ENCODE measurements at places on chromosomes 3 and 15.

- no peak for DNase-seq
Measured at GRCh38 chr15:88266170-88266569, 9.6 kb upstream of the NTRK3 start.

DNA sequence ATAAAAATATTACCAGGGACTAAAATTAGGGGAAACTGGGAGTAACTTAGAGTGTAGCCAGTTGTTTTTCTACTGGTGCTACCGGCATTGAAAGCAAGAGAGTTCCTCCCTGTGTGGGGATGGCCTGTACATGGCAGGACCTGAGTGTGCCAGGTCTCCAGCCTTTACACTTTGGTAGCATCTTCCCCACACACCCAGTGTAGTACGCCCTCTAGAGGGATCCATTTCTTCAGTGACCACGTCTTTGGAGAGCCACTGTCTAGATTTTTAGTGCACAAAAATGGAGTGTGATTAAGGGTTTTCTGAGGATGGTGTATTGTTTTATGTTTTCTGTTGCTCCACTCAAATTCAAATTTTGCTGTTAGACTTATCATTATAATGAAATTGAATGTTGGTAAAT lies 507.0 kb upstream of the TPRG1 start:
- DNase-seq = no peak

GRCh38 chr15:31871166-31871886 lies 159.0 kb upstream of the CHRNA7 start:
- DNase-seq = no peak

- no peak for DNase-seq
Measured at GRCh38 chr3:132239587-132239986, 77.6 kb upstream of the ACP3 start.

GRCh38 chr15:38351466-38351865 lies 98.8 kb downstream of the SPRED1 start:
- no peak for DNase-seq

DNA sequence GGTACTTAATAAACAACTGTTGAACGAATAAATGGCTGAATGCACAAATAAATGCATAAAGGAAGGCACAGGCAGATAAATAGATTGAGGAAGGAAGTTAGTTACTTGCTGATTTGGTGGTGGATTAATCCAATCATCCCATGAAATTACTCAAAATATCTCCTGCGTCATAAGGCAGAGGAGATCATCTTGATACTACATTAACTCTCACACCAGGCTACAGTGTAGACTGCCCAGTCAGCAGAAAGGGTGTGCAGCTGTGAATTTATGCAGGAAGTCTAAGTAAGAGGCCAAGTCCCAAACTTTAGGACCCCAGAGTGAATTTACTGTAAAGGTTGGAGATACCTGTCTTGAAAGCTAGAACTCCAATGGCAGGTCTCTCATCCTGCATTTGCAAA lies 38.6 kb downstream of the PRICKLE2 start:
- no peak for DNase-seq

GRCh38 chr3:100706365-100706764 lies 2.9 kb upstream of the TFG start:
- DNase-seq = no peak

DNA sequence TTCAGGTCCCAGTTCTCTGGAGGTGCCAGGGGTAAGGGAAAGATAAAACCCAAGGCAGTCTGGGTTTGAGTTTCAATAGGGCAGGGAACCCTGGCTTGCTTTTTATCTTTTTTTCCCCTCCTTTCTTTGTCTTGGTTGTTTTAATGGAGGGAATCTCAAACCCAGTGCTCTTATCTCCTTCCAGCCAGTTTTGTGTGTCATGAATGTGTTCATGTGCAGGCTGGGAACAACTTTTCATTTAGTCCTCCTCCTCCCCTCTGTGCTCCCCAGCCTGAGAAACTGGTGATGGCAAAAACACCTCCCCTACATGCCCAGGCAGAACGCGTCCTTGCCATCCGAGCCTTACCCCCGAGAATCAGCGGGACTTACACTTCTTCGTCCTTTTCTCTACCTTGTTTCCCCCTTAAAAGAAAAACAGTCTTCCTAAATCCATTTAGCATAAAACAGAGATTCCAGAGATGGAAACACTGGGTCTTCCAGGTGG lies 10.9 kb downstream of the SEMA3G start:
- no peak for DNase-seq

DNA sequence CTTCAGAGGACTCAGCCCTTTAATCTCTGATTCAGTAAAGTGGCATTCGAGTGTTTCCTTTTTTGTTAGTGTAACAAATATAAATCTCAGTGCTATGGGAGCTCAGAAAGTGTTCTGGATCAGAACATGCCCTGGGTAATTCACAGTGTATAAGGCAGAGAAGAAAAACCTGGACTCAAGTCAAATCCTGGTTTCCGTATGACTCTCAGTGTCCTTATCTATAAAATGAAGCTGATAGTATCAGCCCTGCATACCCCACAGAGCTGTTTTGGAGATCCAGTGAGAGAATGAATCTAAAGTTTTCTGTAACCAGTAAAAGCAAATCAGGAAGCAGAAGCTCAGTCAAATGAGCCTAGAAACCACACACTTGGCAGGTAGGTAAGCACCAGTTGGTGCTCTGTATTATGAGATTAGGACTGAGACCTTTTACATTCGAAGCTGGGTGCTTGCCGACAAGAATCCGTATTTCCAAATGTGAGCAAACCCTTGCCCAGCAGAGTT lies 67.2 kb downstream of the IL1RAP start:
- DNase-seq = no peak

- DNase-seq = no peak
Measured at GRCh38 chr15:45026651-45027190, 3.7 kb downstream of the SORD start.

DNA sequence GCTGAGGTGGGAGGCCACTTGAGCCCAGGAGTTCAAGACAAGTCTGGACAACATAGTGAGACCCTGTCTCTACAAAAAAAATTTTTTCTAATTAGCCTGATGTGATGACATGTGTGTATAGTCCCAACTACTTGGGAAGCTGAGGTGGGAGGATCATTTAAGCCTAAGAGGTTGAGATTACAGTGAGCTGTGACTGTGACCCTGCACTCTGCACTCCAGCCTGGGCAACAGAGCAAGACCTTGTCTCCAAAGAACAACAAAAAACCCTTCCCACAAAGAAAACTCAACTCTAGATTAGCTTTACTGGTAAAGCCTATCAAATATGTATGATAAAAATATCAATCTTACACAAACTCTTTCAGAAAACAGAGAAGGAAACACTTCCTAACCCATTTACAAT lies 68.5 kb downstream of the ZNF148 start:
- DNase-seq = no peak
